Thoracic aorta (tissue), 2 donors: ENCODE measurements at places on chromosomes 3 and 15.
A peak's percentile ranks its signal among the peaks of the same experiment; 100 is the strongest.

- no peaks in the 10 kb centered on the region for H3K27me3 ChIP-seq
- no peak overlapping the region for H3K4me3 ChIP-seq
- no peaks in the 10 kb centered on the region for H3K36me3 ChIP-seq
- no peak overlapping the region for H3K27ac ChIP-seq
- no peaks in the 10 kb centered on the region for H3K4me1 ChIP-seq
Measured at GRCh38 chr3:9351709-9352126, 11.1 kb upstream of the THUMPD3 start.

GRCh38 chr3:13301286-13301987 is 118.7 kb downstream of the NUP210 start:
- no peaks in the 10 kb centered on the region for H3K4me1 ChIP-seq
- DNase-seq: no peak
- no peaks in the 10 kb centered on the region for H3K36me3 ChIP-seq
- H3K27ac ChIP-seq: no peak overlapping the region
- H3K4me3 ChIP-seq: no peak overlapping the region

DNA sequence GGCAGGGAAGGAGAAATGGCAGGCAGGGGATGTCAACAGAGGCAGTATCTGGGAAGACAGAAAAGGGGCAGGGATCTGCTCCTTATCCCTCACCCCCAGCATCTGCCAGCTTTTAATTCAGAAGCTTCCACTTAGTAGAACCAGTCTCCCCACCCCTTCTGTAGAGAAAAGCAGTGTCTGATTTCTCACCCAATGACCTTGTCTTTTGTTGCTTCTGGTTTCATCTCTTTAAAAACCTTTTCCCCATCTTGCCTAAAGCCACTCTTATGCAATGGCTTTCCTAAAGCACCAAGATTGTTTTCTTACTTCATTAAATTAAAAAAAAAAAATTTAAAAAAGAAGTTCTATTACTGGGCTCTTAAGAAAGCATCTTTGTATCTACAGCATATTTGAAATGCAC is 27.8 kb downstream of the ARHGEF3 start:
- H3K27me3 ChIP-seq: no peaks in the 10 kb centered on the region
- no peak for DNase-seq
- H3K36me3 ChIP-seq: no peaks in the 10 kb centered on the region
- H3K4me1 ChIP-seq: peaks cover 4% of the 10 kb centered on the region
- H3K27ac ChIP-seq: no peak overlapping the region

- H3K27me3 ChIP-seq: no peaks in the 10 kb centered on the region
- no peak for DNase-seq
- no peaks in the 10 kb centered on the region for H3K4me1 ChIP-seq
- no peak overlapping the region for H3K27ac ChIP-seq
- no peaks in the 10 kb centered on the region for H3K36me3 ChIP-seq
Measured at GRCh38 chr3:97658668-97659285, 105.8 kb upstream of the ARL6 start.

- H3K27ac ChIP-seq: no peak overlapping the region
- no peaks in the 10 kb centered on the region for H3K27me3 ChIP-seq
- DNase-seq: no peak
- no peaks in the 10 kb centered on the region for H3K4me1 ChIP-seq
- H3K4me3 ChIP-seq: no peak overlapping the region
- H3K36me3 ChIP-seq: peaks cover 4% of the 10 kb centered on the region
Measured at GRCh38 chr3:43608751-43609150, 13.1 kb downstream of the ANO10 start.

GRCh38 chr3:110767838-110768237 is 303.8 kb upstream of the NECTIN3 start:
- H3K27ac ChIP-seq: no peak overlapping the region
- DNase-seq: no peak
- no peak overlapping the region for H3K4me3 ChIP-seq
- H3K36me3 ChIP-seq: no peaks in the 10 kb centered on the region

GRCh38 chr3:157752956-157753786 is 250.0 kb upstream of the VEPH1 start:
- no peak overlapping the region for H3K4me3 ChIP-seq
- H3K4me1 ChIP-seq: peaks cover under 1% of the 10 kb centered on the region
- H3K36me3 ChIP-seq: no peaks in the 10 kb centered on the region
- no peaks in the 10 kb centered on the region for H3K27me3 ChIP-seq

DNA sequence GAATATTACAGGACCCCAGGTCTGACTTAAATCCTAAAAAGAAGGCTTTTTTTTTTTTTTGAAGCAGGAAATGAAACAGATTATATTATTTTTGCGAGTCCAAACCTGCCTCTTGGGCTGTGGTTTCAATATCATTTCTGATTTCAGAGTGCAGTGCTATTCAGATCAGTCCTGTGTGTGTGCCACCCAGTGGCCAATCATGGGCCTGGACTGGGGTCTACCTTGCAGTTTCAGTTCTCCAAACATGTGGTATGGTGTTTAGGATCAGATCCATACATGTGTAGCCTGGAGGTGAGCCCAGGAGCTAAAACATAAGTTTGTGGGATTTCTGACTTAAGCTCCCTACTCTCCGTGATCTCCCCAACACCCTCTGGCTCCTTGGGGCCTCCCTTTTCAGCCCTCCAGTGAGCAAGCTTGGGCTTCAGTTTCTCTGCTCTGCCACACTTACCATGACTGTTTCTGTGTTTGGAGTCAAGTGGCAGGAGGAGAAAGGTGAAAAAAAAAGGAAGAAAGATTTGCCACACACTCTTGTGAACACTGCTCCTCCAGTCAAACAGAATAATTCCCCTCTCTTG is 12.1 kb upstream of the THSD4 start:
- no peak overlapping the region for H3K4me3 ChIP-seq
- DNase-seq: no peak
- no peaks in the 10 kb centered on the region for H3K27me3 ChIP-seq
- no peaks in the 10 kb centered on the region for H3K36me3 ChIP-seq
- no peak overlapping the region for H3K27ac ChIP-seq

GRCh38 chr15:42056934-42057798 is 36.3 kb upstream of the PLA2G4E start:
- H3K36me3 ChIP-seq: no peaks in the 10 kb centered on the region
- no peak overlapping the region for H3K27ac ChIP-seq
- H3K4me1 ChIP-seq: no peaks in the 10 kb centered on the region
- peak; percentile 33 for DNase-seq
- H3K27me3 ChIP-seq: no peaks in the 10 kb centered on the region
- H3K4me3 ChIP-seq: peak overlapping the region; percentile 54

DNA sequence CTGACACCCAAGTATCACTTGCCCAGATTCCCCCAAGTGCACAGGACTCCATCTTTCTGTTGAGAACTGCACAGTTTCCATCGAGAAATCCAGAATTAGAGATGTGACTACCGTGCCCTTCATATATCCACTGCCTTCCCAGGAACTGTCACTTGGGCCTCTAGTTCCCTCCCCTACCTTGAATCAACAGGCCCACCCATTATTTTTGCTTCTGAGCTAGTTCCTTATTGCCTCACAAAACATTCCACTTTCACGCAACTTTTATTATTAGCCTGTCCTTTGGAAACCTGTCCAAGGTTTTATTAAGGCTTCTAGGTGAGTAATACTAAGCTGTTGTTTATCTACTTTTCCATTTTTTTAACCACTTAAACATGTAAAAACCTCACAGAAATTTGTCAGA is 17.1 kb upstream of the SLC30A4 start:
- H3K36me3 ChIP-seq: no peaks in the 10 kb centered on the region
- no peaks in the 10 kb centered on the region for H3K4me1 ChIP-seq
- no peak overlapping the region for H3K4me3 ChIP-seq
- DNase-seq: no peak
- H3K27ac ChIP-seq: no peak overlapping the region
- H3K27me3 ChIP-seq: no peaks in the 10 kb centered on the region

- peaks cover 18% of the 10 kb centered on the region for H3K4me1 ChIP-seq
- no peaks in the 10 kb centered on the region for H3K36me3 ChIP-seq
- DNase-seq: no peak
- no peaks in the 10 kb centered on the region for H3K27me3 ChIP-seq
Measured at GRCh38 chr15:71337197-71337845, 222.1 kb downstream of the THSD4 start.

- no peak for DNase-seq
- H3K36me3 ChIP-seq: no peaks in the 10 kb centered on the region
- peaks cover 68% of the 10 kb centered on the region for H3K4me1 ChIP-seq
- peak overlapping the region; percentile 88 for H3K4me3 ChIP-seq
- no peaks in the 10 kb centered on the region for H3K27me3 ChIP-seq
Measured at GRCh38 chr15:74783072-74783807, 1.4 kb downstream of the CSK start.
